ENCODE measurements at places on chromosomes 2 and 18. TPM values are rescaled to one million over a fixed set of nuclear protein-coding genes. Genes with fewer than 3 reads are reported as not detected.
A peak's percentile ranks its signal among the peaks of the same experiment; 100 is the strongest.

The TP53I3 gene
- 81.5 TPM for total RNA-seq

The KLHL30 gene
- total RNA-seq = not detected

The SERPINB13 gene
- not detected for total RNA-seq

The ACMSD gene
- not detected for total RNA-seq

DNA sequence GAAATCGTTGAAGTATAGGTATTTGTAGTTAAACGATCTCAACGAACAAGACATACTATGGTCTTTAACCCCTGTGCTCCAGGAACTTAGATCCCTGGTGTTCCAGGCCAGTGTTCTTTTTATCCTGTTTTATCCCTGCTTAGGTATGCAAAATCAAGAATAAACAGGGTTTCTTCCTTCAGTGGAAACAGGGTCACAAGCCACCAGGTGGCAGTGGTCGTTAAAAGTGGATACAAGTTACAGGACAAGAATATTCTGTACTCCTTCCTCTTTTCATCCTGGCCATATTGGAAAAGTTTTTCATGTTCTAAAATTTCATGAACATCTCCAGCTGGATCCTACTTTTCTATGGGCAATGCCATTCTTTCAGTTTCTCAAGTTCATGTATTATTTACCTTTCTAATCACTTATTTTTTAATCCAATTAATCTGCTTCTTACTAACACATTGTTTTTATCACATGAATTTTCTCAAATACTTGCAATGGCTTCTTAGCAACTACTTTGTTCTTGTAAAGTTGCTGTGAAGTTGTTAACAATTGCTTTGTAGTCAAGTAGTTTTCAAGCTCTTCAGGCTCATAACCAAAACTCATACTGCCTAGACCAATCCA is 16.4 kb upstream of the HNMT start:
- no peak overlapping the region for H3K4me3 ChIP-seq
- H3K4me1 ChIP-seq = peaks cover 22% of the 10 kb centered on the region
- peak; percentile 59 for DNase-seq
- no peaks in the 10 kb centered on the region for H3K36me3 ChIP-seq
- H3K27ac ChIP-seq = no peak overlapping the region
- H3K27me3 ChIP-seq = no peaks in the 10 kb centered on the region

GRCh38 chr18:7598167-7599047 is 31.3 kb downstream of the PTPRM start:
- peaks cover 21% of the 10 kb centered on the region for H3K4me1 ChIP-seq
- DNase-seq = no peak
- no peaks in the 10 kb centered on the region for H3K27me3 ChIP-seq
- no peak overlapping the region for H3K27ac ChIP-seq

DNA sequence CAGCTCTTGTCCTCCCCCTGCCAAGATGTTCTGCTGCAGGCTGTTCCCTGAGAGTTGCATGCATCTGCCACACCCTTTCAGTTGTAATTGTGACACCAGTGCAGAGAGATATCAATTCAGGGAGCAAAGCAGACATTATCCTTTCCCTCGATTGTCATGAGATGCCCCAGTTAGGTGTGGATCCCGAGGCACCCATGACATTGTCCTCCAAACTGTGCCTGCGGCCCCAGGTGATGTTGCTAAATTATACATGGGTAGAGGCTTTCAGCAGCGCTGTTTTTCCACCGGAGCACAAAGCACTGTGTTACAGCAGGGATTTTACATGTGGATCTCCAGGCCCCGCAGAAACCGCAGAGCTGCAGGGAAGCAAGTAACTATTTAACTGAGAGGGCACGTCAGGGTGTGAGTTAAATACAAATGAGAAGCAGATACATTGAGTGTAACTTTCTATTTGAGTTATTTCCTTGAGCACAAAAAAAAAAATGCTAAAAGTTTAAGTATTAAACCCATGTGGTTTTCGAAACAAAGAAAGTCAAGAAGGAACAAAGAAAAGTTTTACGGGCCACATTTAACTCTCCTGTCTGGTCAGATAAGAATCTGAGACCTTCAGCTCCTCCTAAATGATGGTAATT is 90.3 kb upstream of the BCL2L11 start:
- peaks cover 3% of the 10 kb centered on the region for H3K36me3 ChIP-seq
- H3K27ac ChIP-seq = no peak overlapping the region
- H3K4me3 ChIP-seq = no peak overlapping the region
- DNase-seq = no peak
- no peaks in the 10 kb centered on the region for H3K4me1 ChIP-seq

DNA sequence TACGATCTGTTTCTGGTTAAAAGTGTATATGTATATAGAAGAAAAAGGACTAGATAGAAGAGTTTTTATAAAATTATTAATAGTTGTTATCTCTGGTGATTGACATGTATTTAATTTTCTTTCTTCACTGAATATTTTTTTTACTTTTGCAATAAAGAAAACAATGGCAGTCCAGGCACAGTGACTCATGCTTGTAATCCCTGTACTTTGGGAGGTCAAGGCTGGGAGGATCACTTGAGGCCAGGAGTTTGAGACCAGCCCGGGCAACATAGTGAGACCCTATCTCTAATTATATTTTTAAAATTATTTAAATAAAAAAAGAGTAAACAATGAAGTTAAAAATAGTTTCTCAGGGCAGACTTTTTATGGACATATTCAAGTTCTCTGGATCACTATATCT is 114.7 kb downstream of the FAM117B start:
- H3K4me3 ChIP-seq = no peak overlapping the region
- H3K36me3 ChIP-seq = peaks cover 6% of the 10 kb centered on the region
- H3K27ac ChIP-seq = no peak overlapping the region
- peaks cover 3% of the 10 kb centered on the region for H3K4me1 ChIP-seq

- H3K36me3 ChIP-seq = peaks cover 16% of the 10 kb centered on the region
- peak overlapping the region; percentile 21 for H3K4me3 ChIP-seq
- peak overlapping the region; percentile 62 for H3K27ac ChIP-seq
- no peak for DNase-seq
- H3K4me1 ChIP-seq = peaks cover 8% of the 10 kb centered on the region
Measured at GRCh38 chr18:12478269-12479047, 70.7 kb downstream of the PRELID3A start.

GRCh38 chr18:5462227-5462626 is 81.6 kb downstream of the EPB41L3 start:
- H3K36me3 ChIP-seq = no peaks in the 10 kb centered on the region
- H3K27ac ChIP-seq = no peak overlapping the region
- DNase-seq = no peak
- peaks cover 27% of the 10 kb centered on the region for H3K4me1 ChIP-seq

- no peaks in the 10 kb centered on the region for H3K36me3 ChIP-seq
- DNase-seq = no peak
- no peaks in the 10 kb centered on the region for H3K4me1 ChIP-seq
- H3K4me3 ChIP-seq = no peak overlapping the region
- H3K27ac ChIP-seq = no peak overlapping the region
- no peaks in the 10 kb centered on the region for H3K27me3 ChIP-seq
Measured at GRCh38 chr2:196149948-196150347, 21.4 kb downstream of the STK17B start.

DNA sequence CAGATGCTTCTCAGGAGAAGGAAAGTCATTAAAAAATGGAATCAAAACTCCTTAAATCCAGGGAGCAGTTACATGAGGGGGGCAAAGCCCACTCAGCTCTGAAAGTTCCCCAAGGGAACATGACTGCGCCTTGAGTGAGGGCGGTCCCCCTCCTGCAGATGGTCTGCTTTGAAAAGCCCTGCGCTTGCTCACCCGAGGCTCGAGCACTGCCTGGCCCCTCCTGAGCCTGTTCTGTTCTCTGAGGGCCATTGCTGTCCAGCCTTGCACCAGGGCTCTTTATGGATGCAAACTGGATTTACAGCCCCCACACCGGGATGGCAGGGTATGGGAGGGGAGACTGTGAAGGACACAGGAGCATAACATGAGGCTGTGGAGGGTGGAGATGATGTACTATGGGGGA is 37.8 kb upstream of the DNMT3A start:
- H3K4me1 ChIP-seq = peaks cover 4% of the 10 kb centered on the region
- no peak for DNase-seq
- H3K27me3 ChIP-seq = peaks cover 10% of the 10 kb centered on the region
- H3K27ac ChIP-seq = no peak overlapping the region
- no peak overlapping the region for H3K4me3 ChIP-seq

GRCh38 chr2:232236200-232236599 is 142.4 kb upstream of the ALPP start:
- peaks cover 20% of the 10 kb centered on the region for H3K36me3 ChIP-seq
- H3K27me3 ChIP-seq = peaks cover 4% of the 10 kb centered on the region
- H3K4me1 ChIP-seq = peaks cover 22% of the 10 kb centered on the region
- no peak for DNase-seq
- H3K27ac ChIP-seq = no peak overlapping the region

DNA sequence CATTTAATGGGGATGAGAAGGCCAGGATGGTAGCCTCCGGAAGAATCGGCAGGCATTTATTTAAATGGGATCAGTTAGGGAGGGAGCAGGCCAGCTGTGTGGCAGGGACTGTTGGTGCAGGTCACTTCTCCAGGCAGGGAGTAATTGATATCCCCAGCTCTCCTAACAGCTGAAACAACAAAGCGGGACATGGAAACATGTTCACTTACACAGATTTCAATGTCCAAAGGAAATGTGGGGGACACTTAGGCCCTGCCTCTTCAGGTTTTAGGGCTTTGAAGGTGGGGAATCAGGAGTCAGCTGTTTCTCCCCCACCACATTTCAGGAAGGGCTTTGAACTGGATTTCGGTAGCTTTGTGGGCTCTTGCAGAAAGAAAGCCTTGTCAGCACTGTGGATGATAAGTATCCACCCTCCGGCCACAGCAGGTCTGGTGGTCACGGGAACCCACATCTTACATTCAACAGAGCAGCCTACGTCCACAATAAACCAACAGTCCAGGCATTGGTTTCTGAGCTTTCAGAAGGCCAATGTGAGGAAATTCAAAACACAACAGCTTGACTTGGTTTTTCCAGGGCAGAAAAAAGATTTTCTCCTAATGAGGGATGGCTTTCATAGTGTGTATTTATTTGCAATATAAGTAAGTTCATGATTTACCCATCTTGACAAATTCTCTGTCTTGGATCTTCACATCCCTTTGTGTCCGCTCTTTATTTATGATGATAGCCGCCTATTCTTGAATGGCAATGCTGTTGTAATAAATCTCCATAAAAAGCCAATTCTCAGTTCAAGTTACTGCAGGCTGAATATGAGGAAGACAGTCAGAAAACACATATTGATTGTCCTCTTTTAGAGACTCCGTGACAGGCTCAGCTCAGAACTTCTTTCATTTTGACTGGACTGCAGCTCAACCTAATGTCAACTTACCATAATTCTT is 96.6 kb upstream of the NRP2 start:
- no peaks in the 10 kb centered on the region for H3K27me3 ChIP-seq
- H3K27ac ChIP-seq = no peak overlapping the region
- peaks cover 9% of the 10 kb centered on the region for H3K4me1 ChIP-seq
- no peaks in the 10 kb centered on the region for H3K36me3 ChIP-seq
- peak; percentile 4 for DNase-seq
- no peak overlapping the region for H3K4me3 ChIP-seq

GRCh38 chr2:110903548-110903947 is 171.2 kb downstream of the ACOXL start:
- H3K27ac ChIP-seq = no peak overlapping the region
- H3K4me1 ChIP-seq = peaks cover 11% of the 10 kb centered on the region
- H3K27me3 ChIP-seq = no peaks in the 10 kb centered on the region
- no peaks in the 10 kb centered on the region for H3K36me3 ChIP-seq

DNA sequence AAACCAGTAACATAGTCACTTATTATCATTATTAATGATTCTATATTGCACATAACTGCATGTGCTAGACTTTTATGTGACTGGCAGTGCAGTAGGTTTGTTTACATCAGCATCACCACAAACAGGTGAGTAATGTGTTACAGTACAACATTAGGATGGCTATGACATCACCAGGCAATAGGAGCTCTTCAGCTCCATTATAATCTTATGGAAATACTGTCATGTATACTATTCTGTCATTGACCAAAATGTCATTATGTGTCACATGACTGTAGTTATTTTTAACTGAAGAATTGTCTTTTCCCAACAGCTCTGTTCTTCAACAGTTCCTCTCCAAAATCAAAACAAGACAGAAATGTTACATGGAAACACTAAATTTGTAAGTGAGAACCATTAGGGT is 96.3 kb downstream of the C18orf54 start:
- DNase-seq = no peak
- no peaks in the 10 kb centered on the region for H3K36me3 ChIP-seq
- H3K4me3 ChIP-seq = no peak overlapping the region
- no peak overlapping the region for H3K27ac ChIP-seq
- H3K4me1 ChIP-seq = peaks cover 2% of the 10 kb centered on the region

DNA sequence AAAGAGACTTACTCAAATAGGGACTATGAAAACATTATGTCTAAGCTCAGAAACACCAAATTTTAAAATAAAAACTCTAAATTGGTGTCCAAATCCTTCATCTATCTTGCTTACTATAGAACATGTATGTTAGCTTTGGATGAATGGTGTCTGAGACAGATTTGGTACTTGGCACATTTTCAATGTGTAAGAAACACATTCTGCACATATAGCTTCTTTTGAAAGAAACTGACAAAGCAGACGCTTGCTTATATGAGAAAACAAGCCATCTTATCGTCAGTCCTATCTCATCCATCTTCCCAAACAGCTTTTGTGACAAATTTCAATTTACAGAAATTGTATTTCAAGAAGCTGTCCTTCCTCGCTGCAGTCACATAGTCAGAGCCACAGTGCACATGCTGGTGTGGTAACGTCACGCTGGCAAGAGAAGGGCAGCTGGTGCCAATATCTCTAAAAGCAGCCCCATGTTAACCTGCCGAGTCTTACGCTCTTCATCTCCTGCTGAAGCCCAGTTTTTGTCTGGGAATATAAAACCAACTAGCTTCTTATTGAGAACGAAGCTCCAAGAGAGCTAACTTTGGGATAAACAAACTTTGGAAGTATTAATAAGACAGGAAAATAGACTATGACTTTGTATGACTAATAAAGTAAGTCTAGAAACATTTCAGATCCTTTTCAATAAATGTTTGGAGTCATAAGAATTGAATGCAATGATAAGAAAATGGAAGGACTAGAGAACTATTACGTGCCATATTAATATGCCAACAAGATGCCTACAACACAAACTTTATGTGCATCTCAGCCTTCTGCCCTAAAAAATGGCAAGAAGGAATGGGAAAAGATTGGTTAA is 74.9 kb upstream of the TFCP2L1 start:
- H3K27me3 ChIP-seq = peaks cover 2% of the 10 kb centered on the region
- H3K36me3 ChIP-seq = peaks cover 14% of the 10 kb centered on the region
- no peaks in the 10 kb centered on the region for H3K4me1 ChIP-seq
- no peak overlapping the region for H3K4me3 ChIP-seq
- no peak overlapping the region for H3K27ac ChIP-seq

GRCh38 chr2:34827398-34827797 is 1228.3 kb upstream of the FAM98A start:
- H3K36me3 ChIP-seq = no peaks in the 10 kb centered on the region
- no peaks in the 10 kb centered on the region for H3K4me1 ChIP-seq
- no peak overlapping the region for H3K27ac ChIP-seq
- no peak overlapping the region for H3K4me3 ChIP-seq
- DNase-seq = no peak
- peaks cover 2% of the 10 kb centered on the region for H3K27me3 ChIP-seq

- peaks cover 3% of the 10 kb centered on the region for H3K27me3 ChIP-seq
- DNase-seq = no peak
- H3K4me3 ChIP-seq = no peak overlapping the region
- H3K27ac ChIP-seq = no peak overlapping the region
- no peaks in the 10 kb centered on the region for H3K4me1 ChIP-seq
Measured at GRCh38 chr18:12577848-12578247, 80.1 kb downstream of the SPIRE1 start.
